H9 (cell line): ENCODE measurements at places on chromosomes 3 and 15.
A peak's percentile ranks its signal among the peaks of the same experiment; 100 is the strongest.

DNA sequence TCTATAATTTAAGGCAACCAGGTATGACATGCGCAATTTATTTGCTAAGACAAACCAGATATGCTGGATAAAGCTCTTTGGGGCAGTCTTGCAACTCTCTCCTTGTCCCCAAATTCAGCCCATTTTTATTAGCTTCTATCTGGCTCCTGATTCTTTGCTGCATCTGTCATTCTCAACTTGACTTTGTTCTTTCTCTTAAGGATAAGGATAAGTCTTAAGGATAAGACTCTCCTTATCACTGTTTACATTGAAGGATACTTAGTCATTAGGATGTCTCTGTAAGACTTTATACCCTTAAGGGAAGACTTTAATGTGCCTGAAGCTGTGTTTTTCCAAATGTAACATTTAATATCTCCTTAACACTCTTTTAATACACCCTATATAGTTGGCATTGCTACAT is 49.2 kb downstream of the ALCAM start:
- no peak for DNase-seq

- no peak for DNase-seq
Observed at GRCh38 chr15:80396096-80396495, 8.1 kb upstream of the ARNT2 start.

GRCh38 chr3:36032180-36033047 is 347.9 kb upstream of the STAC start:
- no peak for DNase-seq

- no peak for DNase-seq
Observed at GRCh38 chr3:122410639-122411038, 5.2 kb downstream of the WDR5B start.

DNA sequence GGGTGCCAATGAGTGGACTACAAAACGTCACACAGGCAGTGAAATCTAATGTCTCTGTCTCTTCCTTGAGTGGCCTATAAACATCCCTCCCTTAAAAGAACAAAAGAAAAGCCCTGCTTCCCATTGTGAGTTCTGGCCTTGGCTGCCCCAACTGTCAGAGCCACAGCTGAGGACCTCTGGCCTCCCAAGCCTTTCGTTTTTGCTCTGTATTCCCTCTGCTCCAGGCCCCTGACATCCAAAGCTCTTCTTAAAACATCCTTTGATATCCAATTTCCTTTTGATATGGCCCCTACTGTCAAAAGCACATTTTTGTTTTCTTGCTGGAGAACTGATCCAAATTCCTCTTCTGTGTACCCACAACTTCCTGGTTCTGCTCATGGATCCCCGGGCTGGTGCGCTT is 126.8 kb downstream of the RORA start:
- no peak for DNase-seq

GRCh38 chr3:123138839-123139444 is 62.8 kb upstream of the SEC22A start:
- DNase-seq: no peak

GRCh38 chr3:71753701-71754609 is at the start of gene GPR27:
GPR27 (plus strand) TSS chr3:71753855; CDS start chr3:71754050, 195 bp downstream.
- peak; percentile 56 for DNase-seq

- no peak for DNase-seq
Observed at GRCh38 chr3:47761046-47761445, 20.6 kb downstream of the SMARCC1 start.

DNA sequence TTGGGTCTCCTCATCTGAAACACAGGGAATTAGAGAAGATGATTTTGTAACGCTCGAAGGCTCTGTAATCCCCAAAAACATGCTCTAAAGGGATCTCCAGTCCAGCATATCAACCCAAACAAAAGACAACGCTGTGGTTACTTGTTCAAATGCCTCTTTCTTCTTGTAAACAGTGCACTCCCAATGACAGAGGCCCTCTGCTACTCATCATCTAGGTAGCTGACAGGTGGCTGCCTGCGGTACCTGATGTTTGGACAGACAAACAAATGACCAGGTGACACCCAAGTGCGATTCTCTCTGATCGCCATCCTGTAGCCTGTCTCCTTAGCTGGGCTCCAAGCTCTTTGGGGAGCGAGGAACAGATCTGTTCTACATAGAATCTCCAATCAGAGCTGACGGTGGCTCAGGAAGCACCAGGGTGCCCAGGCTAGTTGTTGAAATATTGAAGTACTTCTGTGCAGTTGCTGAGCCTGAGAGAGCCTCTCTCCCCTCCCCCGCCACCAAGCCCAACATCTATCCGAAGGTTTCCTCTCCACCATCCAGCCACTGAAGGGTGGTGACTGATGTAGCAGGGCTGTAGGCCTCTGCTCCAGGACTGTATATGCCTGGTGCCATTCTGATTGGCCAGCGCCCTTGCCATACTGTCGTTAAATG is 238.7 kb downstream of the XXYLT1 start:
- DNase-seq: no peak

DNA sequence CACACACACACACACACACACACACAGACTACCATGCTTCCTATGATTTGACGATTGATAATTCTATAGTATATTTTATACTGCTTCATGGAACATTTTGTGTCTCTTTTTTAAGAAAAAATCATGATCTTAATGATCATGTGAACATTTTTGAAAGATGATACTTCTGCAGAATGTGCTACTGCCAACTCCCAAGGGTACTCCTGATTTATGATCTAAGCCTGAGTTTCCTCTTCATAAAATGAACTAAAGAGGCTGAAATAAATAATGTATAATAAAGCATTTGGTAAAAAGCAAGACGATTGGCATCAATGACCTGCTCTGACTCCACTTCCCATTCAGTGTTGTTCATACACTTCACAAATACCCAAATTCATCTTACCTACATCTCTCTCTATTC is 333.8 kb upstream of the RBMS3 start:
- DNase-seq: no peak

- no peak for DNase-seq
Observed at GRCh38 chr3:37943631-37944314, 46.8 kb upstream of the VILL start.

GRCh38 chr3:99957151-99957796 is 139.6 kb downstream of the CMSS1 start:
- no peak for DNase-seq

DNA sequence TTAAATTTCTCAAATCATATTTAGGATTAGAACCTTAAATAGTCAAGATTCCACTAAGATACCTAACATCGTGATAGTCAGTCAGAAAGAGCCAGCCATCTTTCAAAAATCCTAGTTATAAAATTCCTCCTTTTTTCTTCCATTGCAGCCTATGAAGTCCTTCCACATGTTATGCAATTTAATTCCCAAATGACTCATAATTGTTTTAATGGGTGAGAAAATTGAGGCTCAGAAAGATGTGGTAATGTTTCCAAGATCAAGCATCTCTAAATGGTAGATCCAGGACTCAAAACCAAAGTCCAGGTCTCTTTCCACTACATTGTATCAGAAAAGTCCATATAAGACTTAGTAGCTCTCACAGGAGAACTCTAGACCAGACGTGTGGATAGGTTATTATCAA is 9.5 kb downstream of the CFAP44 start:
- DNase-seq: no peak

GRCh38 chr3:69869643-69870042 is 129.9 kb upstream of the SAMMSON start:
- DNase-seq: no peak

DNA sequence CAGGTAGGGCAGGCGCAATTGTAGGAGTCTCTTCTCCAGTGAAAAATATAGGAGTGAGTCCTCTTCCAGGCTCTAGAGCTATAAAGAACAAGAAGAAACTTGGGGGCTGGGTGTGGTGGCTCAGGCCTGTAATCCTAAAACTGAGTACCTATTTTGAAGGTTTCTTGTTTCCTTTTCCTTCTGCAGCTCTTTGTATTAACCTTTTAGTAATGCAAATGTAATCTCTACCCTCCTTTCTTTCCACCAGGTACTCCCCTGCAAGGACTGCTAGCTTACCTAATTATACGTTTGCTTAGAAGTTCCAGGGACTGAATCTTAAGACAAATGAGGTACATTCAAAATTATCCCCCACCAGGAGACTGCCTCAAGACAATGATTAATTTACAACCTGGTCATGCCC is 75.9 kb downstream of the CD47 start:
- no peak for DNase-seq
